ENCODE measurements at places on chromosomes 7 and 10. TPM values are rescaled to one million over a fixed set of nuclear protein-coding genes. Genes with fewer than 3 reads are reported as not detected.

DNA sequence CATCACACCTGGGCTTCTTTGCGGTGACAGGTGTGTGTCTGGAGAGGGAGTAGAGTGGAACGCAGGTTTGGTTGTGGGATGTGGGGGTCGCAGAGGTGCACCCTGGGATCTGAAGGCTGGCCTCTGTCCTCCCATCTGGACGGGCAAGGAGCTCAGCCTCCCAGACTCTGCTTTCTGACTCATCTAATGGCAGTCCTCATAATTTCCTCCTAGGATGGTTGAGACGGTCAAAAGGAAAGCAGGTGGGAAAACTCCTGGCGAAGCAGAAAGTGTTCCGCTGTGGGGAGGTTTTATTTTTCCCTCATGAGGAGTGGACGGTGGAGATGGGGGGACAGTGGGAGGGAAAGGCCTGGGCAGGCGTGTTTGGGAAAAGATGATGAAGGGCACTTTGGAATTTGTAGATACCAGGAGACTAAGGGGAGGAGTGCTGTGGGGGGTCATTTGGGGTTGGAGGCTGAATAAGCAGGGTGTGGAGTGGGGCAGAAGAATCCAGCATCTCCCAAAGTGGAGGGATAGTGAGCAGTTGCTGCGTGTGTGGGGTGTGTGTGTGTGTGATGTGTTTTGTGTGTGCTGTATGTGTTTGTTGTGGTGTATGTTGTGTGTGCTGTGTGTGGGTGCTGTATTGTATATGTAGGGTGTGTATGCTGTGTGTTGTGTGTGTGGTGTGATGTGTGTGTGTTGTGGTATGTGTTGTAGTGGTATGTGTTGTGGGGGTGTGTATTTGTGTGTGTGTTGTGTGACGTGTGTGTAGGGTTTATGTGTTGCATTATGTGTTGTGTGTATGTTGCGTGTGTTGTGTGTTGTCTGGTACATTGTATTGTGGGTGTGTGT, 97.2 kb upstream of the PODXL start:
- H3K4me3 ChIP-seq: no peak overlapping the region
- H3K4me1 ChIP-seq: no peaks in the 10 kb centered on the region
- no peaks in the 10 kb centered on the region for H3K36me3 ChIP-seq
- DNase-seq: peak; percentile 78
- peak overlapping the region; percentile 75 for H3K27ac ChIP-seq

MSS51 gene
- total RNA-seq: 5.5 TPM

AOAH gene
- 6.4 TPM for total RNA-seq

DNA sequence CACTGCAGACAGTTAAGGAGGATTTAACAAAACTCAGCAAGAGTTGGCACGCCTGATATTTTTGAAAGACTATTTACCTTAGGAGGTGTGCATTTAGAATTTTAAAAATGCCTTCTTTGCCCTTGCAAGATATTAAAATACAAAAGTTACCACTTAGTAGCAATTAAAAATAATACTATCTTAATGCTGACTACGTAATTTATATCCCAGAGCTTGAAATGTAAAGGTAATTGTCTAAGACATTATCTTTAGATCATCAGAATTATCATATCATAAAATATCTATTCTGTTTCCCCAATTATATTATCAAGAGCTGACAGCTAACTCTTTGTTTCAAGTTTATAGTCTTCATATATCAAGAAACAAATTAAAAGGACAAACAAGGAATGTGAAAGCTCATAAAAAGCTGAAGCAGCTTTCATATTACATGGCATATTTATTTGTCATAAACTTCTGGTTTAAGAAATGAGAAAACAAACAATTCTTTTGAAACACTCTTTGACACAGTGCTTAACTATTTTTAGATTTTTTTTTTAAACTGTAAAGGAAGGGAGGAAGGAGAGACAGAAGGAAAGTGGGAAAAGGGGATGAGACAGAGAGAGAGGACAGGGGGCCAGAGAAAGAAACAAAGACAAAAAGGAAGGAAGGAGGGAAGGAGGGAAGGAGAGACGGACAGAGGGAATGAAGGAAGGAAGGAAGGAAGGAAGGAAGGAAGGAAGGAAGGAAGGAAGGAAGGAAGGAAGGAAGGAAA, 73.5 kb downstream of the RTKN2 start:
- no peak for DNase-seq
- no peaks in the 10 kb centered on the region for H3K27me3 ChIP-seq
- no peak overlapping the region for H3K4me3 ChIP-seq
- no peaks in the 10 kb centered on the region for H3K36me3 ChIP-seq

DNA sequence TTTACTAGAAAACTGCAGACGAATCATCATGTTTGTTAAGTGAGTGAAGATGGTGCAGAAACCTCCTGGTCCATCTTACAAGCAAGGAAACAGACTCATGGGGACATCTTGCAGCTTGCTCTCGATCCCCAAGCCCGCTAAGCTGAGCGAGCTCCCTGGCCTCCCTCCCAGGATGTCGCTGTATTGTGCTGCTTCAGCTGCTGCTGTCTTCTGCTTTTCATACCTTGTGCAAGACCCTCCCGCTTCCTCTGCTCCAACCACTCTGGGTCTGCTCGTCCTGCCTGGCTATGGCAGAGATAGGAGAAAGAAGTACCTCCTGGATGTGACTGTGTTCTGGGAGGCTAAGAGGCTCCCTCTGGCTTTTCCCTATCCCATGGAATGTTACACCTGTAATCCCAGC, 285.2 kb upstream of the FZD8 start:
- H3K27ac ChIP-seq: no peak overlapping the region
- no peaks in the 10 kb centered on the region for H3K36me3 ChIP-seq
- H3K4me3 ChIP-seq: no peak overlapping the region
- H3K4me1 ChIP-seq: no peaks in the 10 kb centered on the region
- no peak for DNase-seq

GARS1 gene
- 51.8 TPM for total RNA-seq

RPEL1 gene
- total RNA-seq: not detected
